ENCODE measurements at places on chromosomes 7 and 10.

DNA sequence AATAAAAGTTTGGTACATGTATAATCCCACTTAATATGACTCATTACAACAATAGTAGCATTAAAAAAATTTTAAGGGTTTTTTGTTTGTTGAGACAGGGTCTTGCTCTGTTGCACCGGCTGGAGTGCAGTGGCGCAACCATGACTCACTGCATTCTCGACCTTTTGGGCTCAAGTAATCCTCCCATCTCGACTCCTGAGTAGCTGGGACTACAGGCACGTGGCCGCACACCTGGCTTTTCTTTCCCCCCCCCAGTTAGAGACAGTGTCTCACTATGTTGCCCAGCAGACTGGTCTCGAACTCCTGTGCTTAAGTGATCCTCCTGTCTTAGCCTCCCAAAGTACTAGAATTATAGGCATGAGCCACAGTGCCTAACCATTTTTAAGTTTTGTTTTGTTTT, 40.7 kb downstream of the KMT2C start:
- DNase-seq = no peak

DNA sequence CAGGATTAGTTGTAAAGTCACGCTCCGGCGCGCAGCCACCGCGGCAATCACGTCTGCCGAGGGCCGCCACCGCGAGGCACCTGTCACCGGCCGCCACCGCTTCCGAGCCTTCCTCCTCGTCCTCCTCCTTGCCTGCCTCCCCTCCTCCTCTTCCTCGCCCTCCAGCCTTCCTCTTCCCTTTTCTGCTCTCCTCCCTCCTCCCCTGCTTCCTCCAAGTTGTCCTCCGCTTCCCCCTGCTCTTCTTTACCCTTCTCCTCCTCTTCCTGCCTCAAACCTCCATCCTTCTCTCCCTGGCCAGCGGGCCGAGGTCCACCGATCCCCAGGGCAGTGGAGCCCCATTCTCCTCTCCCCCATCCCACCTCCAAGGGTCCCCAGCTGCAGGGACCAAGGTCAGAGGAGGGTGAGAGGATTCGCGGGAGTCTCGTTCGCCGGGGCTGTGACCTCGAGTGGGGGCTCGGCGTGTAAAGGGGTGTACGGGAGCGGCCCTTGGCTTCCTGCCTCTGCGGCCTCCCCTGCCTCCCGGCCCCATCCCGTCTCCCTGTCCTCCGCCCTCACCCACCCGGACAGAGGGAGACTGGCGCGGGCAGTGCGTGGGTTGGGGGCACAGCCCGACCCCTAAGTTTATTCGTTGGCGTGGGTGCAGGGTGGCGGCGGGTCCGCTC, 89.5 kb upstream of the PAX2 start:
- DNase-seq = peak; percentile 5

DNA sequence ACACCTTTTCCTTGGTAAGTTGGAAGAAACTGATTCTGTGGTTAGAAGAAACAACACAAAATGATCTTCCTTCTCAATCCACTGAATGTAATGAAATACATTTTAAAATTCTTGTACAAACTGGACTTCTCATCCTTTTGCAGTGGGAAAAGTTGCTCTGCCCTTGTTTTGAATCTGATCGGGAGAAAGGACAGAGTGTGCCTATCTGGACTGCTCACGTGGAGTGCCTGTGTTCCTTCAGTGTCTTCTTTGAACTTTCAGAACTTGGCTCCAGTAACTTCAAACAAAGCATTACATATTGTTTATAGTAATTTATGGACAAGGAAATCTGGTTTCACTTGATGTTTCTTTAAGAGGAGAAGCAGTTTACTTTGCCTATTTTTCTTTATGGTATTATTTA, 17.1 kb downstream of the SLC26A3 start:
- DNase-seq = no peak

DNA sequence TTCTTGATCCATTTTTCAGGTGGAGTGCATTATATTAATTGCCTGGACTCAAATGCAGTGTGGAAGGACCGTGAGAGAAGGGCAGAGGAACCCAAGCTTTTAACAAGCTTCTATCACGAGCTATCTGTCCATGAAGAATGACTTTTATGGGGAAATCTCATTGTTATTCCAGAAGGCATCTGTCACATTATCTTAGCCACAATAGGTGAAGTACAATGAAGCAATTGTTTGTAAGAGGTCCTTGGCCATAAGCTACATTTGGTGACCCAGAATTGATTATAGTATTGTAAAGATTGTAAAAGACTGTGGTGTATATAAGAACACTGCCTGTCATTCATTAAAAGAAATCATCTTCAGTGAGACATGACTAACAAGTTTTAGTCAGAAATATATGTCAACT, 58.6 kb upstream of the RELN start:
- DNase-seq = no peak

DNA sequence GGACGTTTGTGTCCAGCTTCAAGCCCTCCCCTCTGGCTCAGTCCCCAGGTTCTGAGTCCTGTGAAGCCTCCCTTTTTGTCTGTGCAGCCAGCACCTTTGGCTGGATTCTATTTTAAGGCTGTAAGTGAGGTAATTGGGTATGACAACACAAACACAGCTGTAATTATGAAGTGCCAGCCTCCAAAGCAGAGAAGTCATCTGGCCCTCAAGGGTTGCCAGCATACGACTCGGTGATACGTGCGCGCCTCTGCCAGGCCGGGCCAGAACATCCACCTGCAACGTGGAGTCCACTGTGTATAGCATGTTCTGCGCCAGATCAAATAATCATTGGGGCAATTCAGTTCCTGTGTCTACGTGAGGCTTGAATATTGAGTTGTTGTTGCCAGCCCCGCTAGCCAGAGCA, 6.7 kb upstream of the FAM180A start:
- DNase-seq = no peak

- no peak for DNase-seq
Observed at GRCh38 chr7:90944021-90944420, 320.2 kb upstream of the FZD1 start.

DNA sequence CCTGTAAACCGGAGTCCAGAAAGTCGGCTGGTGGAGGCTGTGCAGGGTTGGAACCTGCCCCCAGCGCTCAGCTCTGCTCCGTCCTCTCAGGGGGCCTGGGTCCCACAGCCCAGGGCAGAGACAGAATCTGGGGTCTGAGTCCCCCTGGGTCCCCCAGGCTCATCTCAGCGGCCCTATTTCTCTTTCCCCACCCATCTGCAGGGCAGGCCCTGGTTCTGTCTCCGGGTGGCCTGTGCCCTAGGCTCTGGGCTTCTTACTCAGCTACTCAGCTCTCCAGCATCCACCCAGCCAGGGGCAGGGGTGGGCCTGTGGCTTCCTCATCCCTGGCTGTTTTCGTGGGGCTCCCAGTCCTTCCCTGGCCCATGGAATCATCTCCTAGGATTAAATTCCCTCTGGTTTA, 183.4 kb downstream of the ADARB2 start:
- DNase-seq = no peak

GRCh38 chr10:8138471-8138870, 84.0 kb downstream of the GATA3 start:
- peak; percentile 27 for DNase-seq

DNA sequence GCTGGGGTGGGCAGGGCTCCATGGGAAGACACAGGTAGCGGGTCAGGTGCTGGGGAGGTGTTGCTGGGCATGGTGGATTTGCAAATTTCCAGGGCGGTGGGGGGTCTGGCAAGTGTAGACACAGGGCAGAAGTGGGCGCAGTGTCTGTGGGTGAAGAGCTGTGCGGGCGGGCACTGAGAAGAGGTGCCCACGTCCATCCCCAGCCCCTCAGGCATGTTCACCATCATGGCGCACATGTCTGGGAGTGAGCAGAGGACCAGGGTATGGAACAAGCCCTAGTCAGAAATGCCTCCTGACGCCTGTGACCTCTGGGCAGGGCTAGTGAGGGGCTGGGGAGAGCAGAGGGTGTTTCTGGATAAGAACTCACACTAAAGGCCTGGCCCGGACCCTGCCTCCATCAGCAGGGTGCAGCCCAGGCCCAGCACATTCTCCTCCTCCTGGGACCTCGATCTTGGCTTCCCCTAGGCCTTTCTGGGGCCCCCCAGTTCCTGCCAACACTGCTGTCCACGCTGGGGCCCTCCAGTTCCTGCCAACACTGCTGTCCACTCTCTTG, 612.9 kb downstream of the PTPRN2 start:
- no peak for DNase-seq

GRCh38 chr10:70683601-70683934, 11.3 kb downstream of the ADAMTS14 start:
- no peak for DNase-seq

DNA sequence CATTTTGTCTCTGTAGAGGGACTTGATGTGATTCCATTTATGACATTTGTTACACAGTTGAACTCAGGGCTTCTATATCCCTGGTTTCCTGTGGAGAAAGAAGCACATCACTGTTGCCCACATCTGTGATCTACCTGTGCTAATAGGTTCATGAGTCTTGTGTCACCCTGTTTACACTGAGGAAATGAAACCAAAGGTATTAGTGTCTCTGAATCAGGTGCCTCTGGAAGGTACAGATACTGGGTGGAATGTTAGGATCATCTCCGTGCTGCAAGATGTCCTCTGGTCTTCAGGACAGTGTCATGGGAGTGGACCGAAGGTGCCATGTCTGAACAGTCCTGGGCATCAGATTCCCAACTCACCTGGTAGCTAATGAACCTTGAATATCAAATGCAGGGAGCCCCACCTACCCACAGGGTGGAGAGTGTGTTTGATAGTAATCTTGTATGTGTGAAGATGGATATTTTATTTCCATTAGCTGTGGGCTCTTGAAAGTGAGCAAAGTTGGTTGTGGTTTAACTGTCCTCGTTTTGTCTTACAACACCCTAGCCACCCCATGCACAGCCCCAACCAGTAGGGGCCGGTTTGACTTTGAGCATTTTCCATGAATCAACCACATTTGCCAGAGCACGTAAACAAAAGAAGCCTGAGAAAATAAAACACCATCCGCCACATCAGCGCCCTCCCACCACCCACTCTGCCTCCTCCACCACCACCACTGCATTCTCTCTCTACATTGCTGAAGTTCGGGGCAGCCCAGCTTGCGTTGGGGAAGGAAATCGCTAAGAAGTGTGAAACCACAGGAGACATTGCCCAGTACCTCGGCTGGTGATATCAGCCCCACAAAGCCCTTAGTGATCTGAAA, 40.7 kb downstream of the TARP start:
- DNase-seq = peak; percentile 87

- peak; percentile 61 for DNase-seq
Observed at GRCh38 chr7:151168003-151168786, 701 bp upstream of the GBX1 start.

GRCh38 chr10:26090026-26090425, 126.5 kb upstream of the GAD2 start:
- no peak for DNase-seq

GRCh38 chr7:4792537-4793126, 17.2 kb downstream of the AP5Z1 start:
- no peak for DNase-seq

- DNase-seq = no peak
Observed at GRCh38 chr7:127865466-127865865, 165.8 kb downstream of the LRRC4 start.

DNA sequence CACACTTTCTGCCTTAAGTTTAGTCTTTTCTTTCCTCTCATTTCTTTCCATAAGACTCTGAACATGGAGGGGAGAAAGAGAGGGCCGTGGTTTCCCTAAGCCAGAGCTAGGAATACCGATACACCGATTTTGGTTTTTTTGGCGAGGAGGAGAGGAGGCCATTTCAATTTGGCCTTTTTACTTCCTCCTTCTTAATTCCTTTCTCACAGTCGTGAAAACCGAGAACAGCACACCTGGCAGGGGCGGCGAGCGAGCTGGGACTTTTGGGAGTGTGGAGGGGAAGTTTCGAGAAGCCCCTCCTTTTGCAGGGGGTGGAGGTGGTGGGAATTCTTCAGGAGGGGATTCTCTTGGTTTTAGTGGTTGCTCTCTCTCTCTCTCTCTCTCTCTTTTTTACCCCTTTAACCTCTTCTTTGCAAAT, 6.2 kb downstream of the GATA3 start:
- no peak for DNase-seq
